ENCODE measurements at places on chromosomes 16 and 17.

DNA sequence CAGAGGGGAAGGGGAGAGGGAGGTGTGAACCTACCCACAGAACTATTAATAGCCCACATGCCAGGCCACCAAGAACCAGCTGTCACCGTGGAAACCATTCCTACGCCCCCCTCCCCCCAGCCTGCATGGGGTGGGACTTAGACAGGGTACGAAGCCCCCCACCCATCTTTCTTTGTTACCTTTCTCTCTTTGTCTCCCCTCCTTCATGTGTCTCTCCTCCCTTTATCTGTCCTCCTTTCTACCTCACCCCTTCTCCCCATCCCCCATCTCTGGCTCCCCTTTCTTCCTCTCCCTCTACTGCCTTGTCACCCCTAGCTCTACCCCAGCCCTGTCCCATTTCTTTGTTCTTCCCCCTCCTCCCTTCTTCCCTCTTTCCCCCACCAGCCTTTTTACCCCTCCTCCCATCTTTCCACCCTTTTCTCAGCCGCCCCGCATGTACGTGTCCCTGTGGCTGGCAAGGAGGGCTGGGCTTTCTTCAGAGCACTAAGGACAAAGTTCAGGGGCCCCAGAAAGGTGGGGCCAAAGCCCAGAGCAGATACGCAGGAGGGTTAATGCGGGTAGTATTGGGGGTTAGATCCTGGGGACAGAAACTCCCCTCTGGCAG lies 8.0 kb downstream of the THRA start:
- DNase-seq, result no peak

DNA sequence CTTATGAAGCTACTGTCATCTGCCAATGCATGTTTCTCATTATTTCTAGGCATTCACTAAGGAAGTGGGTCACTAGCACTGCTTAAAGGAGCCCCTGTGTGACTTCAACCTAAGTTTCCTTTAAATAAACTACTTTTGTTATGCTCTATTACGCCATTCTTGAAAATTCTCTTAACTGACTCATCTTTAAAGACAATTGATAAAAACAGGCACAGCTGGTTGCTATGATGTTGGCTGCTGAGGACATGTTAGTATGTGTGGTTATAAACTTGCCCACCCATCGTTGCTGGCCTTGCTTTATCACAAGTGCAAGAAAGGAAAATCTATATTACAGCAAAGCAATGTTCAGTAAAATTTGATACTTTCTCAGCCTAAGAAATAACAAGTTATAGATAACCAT lies 75.8 kb upstream of the CNTNAP4 start:
- DNase-seq, result no peak

DNA sequence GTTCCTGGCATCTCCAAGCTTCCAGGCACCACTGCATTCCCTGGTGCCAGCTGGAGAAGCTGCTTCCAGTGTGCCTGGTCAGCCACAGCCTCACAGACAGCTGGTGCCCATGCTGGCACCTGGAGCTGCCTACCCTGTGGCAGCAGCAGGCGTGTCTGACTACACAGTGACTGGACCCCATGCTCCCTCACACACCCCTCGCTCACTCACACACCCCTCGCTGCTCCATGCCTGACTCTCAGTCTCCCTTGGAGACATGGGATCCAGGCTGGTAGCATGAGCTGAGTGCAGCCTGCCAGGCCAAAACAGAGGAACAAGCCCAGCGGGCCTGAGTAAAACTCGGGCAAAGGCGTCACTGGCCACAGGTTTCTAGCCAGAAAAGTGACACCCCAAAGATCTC lies 59.1 kb upstream of the SMIM36 start:
- DNase-seq, result no peak

DNA sequence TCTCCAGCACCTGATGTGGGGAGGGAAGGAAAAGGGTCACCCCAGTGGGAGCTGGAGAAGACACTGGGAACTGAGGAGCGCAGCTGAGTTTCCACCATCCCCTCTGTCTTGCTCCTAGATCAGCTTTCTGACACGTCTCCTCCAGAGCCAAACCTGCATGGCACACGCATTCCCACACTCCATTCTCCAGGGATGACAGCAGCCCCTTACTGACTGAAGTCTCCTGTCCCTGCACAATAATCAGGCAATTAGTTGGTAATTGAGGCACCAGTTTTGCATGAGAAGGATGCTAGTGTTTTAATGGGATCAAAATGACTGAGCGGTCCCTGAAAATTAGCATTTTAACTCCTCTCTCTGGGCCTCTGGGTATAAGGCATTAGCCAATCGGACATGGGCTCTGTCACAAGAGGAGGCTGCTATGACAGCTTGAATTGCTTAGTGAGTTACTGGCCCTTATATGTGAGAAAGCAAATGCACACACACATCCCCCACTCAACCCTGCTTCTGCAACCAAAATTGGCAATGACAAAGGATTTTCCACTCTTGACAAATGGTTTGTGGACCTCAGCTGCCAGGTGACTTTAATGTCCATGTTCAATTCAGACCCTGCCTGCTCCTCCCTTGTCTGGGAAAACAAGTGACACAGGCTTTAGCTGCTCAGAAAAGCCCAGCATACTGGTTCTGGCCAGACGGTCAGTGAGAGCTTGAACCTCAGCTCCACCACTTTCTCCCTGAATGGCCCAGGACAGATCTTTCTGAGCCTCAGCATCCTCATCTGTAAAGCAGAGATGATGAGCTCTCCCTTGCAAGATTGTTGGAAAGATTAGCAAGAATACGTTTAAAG lies 57.2 kb upstream of the SREBF1 start:
- no peak for DNase-seq

GRCh38 chr16:10239640-10240039 lies 57.4 kb upstream of the GRIN2A start:
- DNase-seq, result no peak

- no peak for DNase-seq
These were observed 145.2 kb downstream of the SDK2 start for GRCh38 chr17:73498886-73499554.

GRCh38 chr16:89048871-89049422 lies 44.7 kb upstream of the ACSF3 start:
- DNase-seq, result no peak

All from fibroblast of the aortic adventitia (primary cell).